ENCODE measurements at places on chromosomes 7 and 10.
A peak's percentile ranks its signal among the peaks of the same experiment; 100 is the strongest.

DNA sequence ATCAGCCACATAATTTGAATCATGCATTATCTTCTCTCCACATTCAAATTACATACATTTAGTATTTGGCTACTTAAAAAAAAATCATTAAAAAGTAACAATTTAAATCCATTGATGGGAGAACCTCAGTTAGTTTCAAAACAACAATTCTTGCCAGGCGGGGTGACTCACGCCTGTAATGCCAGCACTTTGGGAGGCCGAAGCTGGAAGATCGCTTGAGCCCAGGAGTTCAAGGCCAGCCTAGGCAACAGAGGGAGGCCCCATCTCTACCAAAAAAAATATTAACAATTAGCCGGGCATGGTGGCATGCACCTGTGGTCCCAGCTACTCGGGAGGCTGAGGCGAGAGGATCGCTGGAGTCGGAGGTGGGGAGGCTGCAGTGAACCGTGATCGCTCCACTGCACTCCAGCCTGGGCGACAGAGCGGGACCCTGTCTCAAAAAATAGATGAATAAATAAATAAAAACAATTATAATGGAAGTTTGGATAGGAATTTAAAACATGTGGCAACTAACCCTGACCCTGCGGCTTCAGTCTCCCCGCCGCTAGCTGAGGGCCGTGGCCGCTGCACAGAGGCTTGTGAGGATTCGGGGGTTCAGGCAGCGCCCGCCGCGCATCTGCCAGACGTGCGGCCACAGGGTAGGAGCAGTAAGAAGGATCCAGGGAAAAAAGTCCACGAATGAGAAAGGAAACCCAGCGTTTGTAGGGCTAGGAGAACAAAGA lies 1.1 kb upstream of the CSGALNACT2 start:
- DNase-seq, result no peak

- DNase-seq, result no peak
These were observed 23.6 kb upstream of the STK17A start for GRCh38 chr7:43559171-43559945.

DNA sequence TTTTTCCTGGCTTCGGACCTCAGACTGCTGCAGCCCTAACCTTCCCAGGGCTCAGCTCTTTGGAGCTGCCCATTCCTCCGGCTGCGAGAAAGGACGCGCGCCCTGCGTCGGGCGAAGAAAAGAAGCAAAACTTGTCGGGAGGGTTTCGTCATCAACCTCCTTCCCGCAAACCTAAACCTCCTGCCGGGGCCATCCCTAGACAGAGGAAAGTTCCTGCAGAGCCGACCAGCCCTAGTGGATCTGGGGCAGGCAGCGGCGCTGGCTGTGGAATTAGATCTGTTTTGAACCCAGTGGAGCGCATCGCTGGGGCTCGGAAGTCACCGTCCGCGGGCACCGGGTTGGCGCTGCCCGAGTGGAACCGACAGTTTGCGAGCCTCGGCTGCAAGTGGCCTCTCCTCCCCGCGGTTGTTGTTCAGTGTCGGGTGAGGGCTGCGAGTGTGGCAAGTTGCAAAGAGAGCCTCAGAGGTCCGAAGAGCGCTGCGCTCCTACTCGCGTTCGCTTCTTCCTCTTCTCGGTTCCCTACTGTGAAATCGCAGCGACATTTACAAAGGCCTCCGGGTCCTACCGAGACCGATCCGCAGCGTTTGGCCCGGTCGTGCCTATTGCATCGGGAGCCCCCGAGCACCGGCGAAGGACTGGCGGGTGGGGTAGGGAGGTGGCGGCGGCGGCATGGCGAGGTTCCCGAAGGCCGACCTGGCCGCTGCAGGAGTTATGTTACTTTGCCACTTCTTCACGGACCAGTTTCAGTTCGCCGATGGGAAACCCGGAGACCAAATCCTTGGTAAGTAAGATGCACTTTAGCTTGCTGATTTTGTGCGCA lies at the start of gene PLXDC2:
TSS of gene PLXDC2 (plus strand) at position 22 of the 820 bp plus-strand sequence.
- DNase-seq, result no peak

GRCh38 chr7:116377721-116378120 lies 121.8 kb upstream of the CAV2 start:
- no peak for DNase-seq

- no peak for DNase-seq
These were observed 135.8 kb downstream of the PLCE1 start for GRCh38 chr10:94129393-94130130.

- DNase-seq, result no peak
These were observed 226.4 kb downstream of the KIAA1217 start for GRCh38 chr10:24435374-24435773.

DNA sequence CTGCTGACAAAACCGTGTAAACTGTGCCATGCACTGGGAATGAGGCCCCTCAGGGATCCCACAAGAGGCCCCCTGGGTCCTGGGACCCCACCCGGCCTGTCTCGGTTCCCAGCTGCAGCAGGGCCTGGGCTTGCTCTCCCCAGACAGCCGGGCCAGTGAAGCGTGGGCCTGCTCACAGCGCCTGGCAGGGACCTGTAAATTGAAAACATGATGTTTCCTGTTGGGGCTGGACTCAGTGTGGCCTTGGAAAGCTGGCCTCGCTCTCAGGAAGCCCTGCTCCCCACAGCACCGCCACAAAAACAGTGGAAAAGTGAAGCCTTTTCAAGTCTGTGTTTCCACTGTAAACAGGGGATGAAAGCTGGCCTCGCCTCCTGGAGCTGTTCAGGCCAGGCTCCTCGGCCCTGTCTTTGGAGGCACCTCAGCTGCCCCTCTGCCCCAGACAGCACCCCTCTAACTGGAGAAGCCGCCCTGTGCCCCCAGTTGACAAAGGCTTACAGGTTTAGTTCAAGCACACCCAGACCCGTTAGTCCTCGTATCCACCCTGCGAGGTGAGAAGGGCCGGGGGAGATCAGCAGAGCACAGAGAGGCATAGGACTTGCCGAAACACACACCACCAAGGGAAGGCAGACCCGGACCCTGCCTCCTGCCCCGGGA lies 108.3 kb downstream of the ZMIZ1 start:
- DNase-seq, result no peak

DNA sequence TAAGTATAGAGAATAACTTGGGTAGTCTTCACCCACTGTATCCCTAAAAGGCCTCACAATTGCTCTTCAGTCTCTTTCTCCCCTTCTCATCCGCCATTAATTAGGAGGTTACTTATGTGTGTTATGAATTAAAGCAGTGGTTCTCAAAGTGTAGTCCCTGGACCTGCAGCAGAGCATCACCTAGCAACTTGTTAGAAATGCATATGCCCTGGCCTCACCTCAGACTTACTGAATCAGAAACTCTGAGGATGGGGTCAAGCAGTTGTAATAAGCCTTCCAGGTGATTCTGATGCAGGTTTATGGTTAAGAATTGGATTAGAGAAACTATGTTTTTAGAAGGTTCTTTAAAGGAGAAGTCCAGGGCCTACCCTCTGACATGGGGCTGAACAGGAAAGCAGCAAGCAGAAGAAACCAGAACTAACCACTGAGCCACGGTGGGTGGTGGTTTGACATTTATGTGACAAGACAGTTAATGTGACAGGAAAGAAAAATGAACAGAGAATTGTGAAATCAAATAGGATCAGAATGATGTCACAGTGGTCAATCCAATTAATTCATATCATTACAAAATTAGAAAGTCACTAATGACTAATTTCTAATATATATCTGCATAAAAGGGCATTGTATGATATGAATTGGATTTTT lies 37.6 kb downstream of the ENTPD1 start:
- DNase-seq, result no peak

DNA sequence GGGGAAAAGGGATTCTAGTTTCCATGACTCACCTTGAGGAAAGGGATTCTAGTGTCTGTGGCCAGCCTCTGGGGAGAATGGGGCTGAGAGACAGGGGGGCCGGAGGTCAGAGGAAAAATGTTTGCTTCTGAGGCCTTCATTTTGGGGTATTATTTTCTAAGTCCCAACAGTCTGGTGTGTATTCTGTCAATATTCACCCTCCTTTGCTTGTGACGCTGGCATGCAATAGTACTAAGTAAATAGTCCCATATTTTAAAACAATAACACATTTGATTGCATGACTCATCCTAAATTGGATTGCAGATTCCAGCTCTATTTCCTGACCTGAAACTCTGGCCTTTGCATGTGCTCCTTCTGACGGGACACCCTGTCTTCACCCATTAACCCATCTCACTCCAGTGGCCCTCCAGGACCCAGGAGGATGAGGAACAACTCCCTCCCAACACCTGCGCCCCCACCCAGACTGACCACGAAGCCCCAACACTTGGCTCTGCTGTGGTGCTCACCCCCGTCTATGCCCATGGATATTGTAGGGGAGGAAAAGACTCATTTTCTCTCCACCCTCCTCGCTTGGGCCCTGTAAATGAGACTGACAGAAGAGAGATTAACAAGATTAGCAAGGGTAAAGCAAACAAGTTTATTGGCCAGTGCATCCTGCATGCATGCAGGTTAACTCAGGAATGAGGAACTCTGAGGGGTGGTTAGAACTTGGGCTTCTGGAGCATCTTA lies 495.6 kb upstream of the KLF6 start:
- DNase-seq, result no peak

- no peak for DNase-seq
These were observed 763 bp upstream of the RALA start for GRCh38 chr7:39622609-39623008.

GRCh38 chr10:32446536-32447406 lies 831 bp downstream of the CCDC7 start:
- DNase-seq, result peak; percentile 39

GRCh38 chr7:158633055-158633956 lies 45.7 kb upstream of the PTPRN2 start:
- no peak for DNase-seq

DNA sequence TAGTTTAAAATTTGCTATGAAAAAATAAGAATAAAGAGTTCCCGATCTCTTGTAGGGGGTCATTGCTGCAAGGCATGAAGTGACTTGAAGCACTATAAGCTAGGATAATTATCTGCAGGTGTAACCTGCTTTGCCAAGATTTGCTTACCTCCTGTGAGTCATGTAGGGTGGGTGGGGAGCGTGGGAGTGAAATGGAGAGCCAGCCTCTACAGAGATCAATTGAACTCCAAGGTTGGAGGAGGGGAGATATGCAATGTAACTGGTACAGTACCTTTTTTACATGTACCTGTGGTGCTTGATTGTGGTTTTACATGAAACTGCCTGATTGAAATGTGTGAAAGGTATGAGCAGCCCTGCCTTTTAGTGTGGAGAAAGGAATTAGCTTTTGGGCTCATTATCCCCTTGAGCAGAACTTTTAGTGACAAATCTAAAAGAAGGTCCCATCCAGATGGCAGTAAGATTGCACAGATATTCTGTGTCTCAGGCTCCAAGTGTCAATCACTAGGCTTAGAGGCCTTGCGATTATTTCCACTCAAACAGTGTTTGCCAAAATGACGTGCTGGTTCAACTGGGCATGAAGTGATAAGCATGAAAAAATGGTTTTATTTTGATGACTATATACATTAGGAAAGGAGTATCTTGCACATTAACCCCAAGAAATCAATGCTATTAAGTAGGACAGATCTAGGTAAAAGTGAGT lies 138.6 kb upstream of the GRB10 start:
- peak; percentile 68 for DNase-seq

DNA sequence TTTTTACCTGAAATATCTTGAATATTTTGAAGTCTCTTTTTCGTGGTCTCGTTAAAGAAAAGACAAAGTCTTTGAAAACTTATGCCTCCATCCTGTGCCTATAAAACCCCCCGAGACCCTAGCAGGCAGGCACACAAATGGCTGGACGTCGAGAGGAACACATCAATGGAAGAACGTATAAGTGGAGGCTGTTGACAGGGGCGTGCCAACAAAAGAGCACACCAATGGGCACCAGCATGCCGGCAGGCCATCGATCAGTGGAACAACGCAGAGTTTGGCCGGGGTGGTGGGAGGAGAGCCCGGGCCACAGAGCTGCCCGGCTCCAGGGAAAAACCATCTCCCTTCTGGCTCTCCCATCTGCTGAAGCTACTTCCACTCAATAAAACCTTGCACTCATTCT lies 24.7 kb downstream of the ENKUR start:
- DNase-seq, result no peak

- DNase-seq, result no peak
These were observed 27.8 kb downstream of the KCNMA1 start for GRCh38 chr10:77609781-77610272.

DNA sequence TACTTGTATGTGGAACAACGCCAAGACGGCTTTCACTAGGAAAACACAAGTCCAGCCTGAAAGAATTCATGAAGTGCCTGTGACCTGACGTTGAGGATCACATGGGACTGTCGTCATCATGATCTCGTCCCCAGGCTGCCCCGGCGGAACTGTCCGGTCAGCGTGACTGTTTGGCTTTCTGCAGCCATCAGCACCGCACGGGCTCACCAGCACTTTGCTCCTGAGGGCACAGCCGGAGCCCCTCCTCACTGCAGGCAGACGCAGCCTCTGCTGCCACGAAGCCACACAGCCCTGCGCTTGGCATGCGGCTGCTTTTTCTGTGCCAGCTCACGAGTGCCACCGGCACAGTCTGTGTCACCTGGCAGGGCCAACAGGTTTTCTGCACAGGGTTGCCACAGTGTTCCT lies 9.4 kb upstream of the GET4 start:
- DNase-seq, result no peak

GRCh38 chr7:95469187-95469586 lies 16.6 kb upstream of the ASB4 start:
- DNase-seq, result no peak

DNA sequence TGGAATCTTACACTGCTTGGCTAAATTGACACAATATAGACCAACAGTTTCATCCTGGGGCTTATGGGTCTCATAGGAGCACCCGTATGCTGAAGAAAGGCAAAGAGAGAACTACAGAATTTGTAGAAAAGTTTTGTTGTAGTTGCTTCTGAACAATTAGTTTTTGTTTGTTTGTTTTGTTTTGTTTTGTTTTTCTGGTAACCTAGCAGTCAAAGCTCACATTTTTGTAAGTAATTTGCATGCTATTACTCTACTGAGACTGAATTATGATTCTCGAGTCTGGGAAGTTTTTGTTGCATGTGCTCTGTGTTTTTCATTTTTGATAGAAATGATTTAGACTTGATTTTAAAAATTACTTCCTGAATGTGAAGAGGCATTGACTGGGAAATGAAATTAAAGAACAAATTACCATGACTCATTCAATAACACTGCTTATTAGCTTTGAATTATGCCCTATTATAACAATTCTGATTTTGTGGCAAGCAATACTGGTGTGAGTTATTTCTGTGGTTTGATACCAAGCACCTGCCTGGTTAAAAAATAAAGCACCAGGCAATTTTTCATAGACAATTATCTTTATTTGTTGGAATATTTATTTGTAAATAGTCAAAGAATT lies 438 bp downstream of the LSMEM1 start:
- no peak for DNase-seq

DNA sequence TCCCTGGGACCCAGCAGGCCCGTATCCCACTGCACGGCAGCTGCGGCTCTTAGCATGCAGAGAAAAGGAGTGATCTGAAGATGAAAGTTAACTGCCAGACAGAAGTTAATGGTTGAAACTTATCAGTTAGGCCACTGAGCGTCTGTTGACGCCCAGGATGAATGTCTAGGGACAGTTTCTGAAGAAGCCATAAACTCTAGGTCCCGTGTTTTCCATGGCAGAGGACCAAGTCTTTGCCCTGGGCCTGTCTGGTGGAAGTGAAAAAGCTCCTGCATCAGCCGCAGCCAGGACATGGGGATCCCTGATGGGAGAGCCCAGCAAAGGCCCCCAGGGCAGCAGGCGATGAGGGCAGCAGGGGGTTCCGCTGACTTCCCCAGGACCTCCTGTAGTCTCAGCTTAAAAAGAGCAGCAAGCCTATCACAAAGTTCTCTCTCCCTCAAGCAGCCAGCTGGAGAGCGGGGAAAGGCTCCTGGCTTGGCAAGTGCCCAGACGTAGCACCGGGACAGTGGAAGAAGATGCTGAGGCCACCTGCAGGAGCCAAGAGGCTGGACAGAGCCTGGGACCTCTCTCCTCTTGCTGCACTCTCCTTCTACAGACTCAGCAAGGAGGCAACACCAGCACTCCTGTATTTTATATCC lies 79.6 kb downstream of the TNS3 start:
- no peak for DNase-seq

Measured in putamen (tissue), 1 donor.